ENCODE measurements at places on chromosomes 6 and 20.

- no peak for DNase-seq
Observed at GRCh38 chr20:50285376-50286173, 94.9 kb downstream of the CEBPB start.

GRCh38 chr20:4195499-4195898 lies 180.1 kb upstream of the RNF24 start:
- no peak for DNase-seq

- DNase-seq, result no peak
Observed at GRCh38 chr6:80465513-80465912, 359.0 kb downstream of the BCKDHB start.

GRCh38 chr6:162260027-162260426 lies 467.5 kb downstream of the PRKN start:
- DNase-seq, result no peak
